ENCODE measurements at places on chromosomes 11 and 22.

DNA sequence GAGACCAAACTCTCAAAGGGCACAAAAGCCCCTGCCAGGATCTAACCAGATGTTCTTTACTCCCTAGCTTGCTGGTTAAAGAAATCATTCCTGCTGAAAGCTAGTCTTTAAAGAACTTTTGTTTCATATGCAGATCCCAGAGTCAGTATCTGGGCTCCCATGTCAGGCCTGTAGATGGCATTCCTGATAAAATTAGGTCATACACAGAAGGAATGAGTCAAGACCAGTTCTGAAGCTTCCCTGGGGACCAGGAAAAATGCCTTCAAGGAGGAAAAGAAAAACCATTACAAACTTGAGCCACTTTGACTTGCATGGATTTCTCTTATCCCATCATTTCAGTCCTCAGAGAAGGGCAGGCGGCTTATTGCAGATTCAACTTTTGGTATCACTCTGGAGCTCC, 5.9 kb downstream of the DBX1 start:
- no peak for DNase-seq

DNA sequence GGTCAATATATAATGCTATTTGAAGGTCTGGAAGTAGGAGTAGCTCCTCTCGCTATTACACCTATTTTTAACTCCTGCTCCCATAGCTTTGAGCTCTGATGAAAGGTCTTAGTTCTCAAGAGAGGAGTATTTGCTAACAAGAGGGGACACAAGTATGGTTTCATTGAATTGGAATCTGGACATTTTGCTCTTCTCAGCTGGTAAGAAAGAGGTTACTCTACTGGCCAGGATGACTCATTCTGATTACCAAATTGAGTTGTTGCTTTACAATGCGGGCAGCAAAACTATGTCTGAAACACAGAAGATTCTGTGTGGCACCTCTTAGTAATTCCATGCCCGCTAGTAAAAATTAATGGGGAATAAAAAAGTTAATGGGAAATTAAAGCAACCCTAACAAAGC, 63.6 kb upstream of the EP300 start:
- no peak for DNase-seq

DNA sequence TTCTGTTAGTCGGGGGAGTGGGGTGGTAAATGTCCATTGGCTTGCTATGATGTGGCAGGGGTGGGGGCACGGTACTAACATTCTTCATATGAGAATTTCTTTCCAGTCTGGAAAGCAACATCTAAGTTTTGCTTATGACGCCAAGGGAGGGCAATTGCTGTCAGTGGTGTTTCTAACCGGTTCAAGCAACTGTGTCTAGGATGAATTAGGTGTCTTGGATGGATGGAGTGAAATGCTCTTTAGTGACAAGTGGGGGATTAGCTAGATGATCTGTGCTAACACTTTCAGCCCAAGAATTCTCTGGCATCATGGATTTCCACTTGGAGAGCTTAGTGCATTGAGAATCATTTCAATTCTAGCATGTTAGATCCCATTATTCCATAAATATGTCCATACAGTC, 262.6 kb upstream of the SORL1-AS1 start:
- no peak for DNase-seq

- DNase-seq, result no peak
Measured at GRCh38 chr22:20235389-20235991, 32.6 kb downstream of the RTN4R start.

- peak; percentile 33 for DNase-seq
Measured at GRCh38 chr11:134275534-134276395, at the start of gene GLB1L3. Gene GLB1L3 (plus strand): TSS chr11:134276379. CDS start chr11:134276741, 362 bp downstream.
